Kidney epithelial cell (primary cell): ENCODE measurements at places on chromosomes 4 and X.

GRCh38 chr4:174118171-174118570 lies 165.3 kb downstream of the FBXO8 start:
- DNase-seq: no peak

DNA sequence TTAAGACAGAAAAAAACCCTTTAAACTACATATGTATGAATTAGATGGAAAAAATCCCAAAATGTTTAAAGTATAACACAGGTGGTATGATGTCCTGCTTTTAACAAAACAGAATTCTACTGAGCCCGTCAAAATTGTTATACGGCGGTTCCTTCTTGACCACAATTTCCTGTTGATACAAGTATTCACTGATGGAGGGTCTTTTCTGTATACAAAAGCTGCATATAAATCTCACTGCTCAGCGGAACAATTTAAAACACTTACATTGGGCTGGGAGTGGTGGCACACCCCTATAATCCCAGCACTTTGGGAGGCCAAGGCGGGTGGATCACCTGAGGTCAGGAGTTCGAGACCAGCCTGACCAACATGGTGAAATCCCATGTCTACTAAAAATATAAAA lies 62.4 kb downstream of the RPS6KA3 start:
- no peak for DNase-seq

DNA sequence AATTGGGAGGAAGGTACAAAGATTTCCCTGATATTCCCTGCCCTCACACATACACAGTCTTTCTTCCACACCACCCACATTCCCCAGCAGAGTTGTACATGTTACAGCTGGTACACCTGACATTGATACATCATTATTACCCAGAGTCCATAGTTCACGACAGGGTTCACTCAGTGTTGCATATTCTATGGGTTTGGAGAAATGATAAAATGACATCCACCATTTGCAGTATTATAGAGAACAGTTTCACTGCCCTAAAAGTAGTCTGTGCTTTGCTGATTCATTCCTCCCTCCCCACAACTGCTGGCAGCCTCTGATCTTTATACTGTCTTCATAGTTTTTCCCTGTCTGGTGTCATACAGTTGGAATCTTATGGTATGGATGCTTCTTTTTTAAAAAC lies 15.0 kb downstream of the AGA start:
- no peak for DNase-seq

GRCh38 chrX:154751669-154752271 lies 893 bp upstream of the GAB3 start:
- no peak for DNase-seq

GRCh38 chrX:3280706-3281105 lies 65.7 kb downstream of the MXRA5 start:
- DNase-seq: no peak

DNA sequence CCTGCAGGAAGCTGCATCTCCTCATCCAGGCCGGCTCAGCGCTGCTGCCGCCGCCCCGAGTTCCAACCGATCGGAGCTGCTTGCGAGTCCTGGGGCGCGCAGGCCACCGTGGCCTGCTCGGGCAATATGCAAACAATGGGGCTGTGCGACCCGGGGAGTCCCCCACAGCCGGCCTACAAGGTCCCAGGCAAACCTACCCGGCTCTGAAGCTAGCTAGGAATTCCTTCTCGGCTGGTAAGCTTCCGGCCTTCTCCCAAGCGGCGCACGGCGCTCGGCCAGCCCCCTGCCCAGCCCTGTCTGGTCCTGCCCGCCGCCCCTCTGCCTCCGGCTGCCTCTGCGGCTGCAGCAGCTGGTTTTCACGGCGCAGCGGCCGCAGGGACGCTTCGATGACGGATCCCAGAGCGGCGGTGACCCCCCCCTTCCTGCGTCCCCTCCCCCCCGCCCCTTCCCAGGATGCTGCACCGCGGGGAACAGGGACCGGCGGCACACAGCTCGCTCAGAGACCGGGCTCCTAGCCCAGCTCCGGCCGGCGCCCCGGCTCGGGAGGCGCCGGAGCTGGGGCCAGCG lies 59.4 kb downstream of the TSC22D3 start:
- no peak for DNase-seq

DNA sequence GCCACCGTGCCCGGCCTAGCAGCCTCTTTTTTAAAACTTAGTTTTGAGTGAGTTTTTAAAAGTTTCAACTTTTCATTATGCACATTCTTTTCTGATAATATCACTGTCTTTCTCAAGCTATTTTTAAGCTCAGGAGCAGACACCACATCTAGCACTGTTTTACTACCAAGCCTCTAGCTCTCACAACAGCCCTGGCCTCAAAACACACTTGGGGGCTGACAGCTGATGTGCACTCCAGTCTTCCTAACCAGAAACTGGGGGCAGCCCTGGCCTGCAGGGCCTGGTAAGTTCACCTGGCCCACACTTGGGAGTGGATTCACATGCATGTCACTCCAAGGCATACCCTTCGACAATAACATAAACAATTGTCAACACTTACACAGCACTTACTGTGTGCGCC lies 34.0 kb downstream of the CENPU start:
- DNase-seq: no peak

DNA sequence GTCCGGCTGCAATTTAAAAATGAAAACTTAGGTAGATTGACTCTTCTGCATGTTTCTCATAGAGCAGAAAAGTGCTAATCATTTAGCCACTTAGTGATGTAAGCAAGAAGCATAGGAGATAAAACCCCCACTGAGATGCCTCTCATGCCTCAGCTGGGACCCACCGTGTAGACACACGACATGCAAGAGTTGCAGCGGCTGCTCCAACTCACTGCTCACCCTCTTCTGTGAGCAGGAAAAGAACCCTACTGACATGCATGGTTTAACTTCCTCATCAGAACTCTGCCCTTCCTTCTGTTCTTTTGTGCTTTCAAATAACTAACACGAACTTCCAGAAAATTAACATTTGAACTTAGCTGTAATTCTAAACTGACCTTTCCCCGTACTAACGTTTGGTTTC lies 41.0 kb downstream of the MAP7D3 start:
- no peak for DNase-seq

DNA sequence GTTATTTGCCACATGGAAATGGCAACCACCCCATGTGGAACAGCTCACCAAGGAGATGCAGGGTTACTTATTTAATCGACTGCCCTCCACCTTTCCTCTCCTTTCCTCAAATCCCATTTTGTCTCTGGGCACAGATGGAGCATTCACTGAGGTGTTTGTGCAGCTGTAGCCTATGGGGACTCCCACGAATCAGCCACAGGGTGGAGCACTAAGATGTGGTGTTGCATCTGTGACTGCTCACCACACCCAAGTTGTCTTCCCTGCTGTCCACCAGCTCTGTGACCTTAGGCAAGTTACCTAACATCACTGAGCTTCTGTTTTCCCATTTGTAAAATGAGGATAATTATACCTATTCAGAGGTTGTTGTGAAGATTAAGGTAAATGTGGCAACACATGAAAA lies 252.4 kb upstream of the CPEB2 start:
- no peak for DNase-seq

DNA sequence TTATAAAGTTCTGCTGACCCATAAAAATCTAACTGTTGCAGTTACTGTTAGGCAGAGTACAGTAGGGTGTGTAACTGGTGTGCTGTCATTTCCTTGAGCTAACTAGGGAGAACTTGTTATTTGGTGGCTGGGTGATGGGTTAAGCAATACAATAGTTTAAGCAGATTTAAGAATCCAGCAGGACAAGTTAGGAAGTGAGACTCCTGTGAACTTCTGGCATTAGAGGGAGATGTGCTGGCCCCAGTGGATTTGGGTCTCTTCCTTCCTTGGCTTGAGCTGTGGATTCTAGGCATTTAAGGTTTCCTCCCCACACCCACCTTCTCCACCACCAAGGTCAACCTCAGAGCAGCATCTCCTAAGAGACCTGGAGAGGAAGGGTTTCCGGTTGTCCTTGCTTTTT lies 70.5 kb downstream of the CLCN5 start:
- no peak for DNase-seq

DNA sequence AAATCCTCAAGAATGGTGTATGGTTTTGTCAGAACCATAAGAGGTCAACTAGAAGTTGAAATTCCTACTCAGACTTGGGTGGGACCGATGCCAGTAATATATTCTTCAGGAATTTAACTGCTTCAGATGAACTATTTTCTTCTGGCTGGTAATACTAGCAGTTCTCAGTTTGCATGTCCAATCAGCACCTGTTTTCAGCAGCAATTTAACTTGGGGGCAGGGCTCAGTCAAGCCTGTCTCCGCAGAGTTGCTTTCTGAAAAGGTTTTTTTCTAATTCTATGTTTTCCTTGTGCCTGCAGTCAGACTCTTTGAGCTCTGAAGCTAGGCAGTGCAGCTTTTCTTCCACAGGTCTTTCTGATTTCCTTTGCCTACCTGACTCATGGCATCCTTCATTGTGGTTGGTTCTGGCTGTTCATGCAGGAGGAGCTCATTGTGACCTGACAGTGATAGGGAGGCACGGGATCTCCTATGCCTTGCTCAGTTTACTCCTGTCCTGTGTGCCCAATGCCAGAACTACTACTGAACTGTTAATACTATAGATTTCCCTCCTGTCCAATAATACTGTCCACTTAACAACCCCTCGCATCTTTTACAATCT lies 17.3 kb upstream of the FMR1 start:
- DNase-seq: no peak

GRCh38 chr4:101411926-101412325 lies 64.6 kb upstream of the PPP3CA start:
- no peak for DNase-seq

DNA sequence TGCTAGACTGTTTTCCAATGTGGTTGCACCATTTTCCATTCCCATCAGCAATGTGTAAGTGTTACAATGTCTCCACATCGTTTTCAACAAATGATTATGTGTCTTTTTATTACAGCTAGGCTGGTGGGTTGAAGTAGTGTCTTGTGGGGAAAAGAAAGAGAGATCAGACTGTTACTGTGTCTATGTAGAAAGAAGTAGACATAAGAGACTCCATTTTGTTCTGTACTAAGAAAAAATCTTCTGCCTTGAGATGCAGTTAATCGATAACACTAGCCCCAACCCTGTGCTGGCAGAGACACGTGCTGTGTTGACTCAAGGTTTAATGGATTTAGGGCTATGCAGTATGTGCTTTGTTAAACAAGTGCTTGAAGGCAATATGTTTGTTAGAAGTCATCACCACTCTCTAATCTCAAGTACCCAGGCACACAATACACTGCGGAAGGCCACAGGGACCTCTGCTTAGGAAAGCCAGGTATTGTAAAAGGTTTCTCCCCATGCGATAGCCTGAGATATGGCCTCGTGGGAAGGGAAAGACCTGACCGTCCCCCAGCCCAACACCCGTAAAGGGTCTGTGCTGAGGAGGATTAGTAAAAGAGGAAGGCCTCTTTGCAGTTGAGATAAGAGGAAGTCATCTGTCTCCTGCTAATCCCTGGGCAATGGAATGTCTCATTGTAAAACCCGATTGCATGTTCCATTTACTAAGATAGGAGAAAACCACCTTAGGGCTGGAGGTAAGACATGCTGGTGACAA lies 23.0 kb upstream of the UGT2B15 start:
- DNase-seq: no peak

GRCh38 chr4:162891788-162892707 lies 274.6 kb downstream of the NAF1 start:
- no peak for DNase-seq

DNA sequence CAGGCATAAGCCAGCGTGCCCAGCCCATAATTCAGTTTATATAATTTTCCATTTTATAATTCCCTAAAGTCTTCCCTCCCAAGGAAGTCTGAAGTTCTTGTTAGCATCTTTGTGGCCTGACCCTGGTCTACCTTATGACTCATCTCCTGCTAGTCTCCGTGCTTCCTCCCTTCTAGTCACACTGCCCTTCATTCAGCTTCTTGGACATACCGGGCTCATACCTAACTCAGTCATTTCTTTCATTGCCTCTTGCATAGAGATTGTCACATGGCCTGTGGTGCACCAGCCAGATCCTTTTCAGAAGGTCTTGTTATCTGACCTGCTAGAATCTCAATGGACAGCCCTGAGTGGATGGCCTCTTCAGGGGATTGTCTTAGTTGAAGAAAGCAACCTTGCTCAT lies 22.8 kb upstream of the MAML3 start:
- DNase-seq: no peak

- no peak for DNase-seq
These were observed 45.2 kb upstream of the CLCN4 start for GRCh38 chrX:10111364-10112148.

GRCh38 chr4:3491681-3492405 lies 28.7 kb downstream of the DOK7 start:
- peak; percentile 21 for DNase-seq

DNA sequence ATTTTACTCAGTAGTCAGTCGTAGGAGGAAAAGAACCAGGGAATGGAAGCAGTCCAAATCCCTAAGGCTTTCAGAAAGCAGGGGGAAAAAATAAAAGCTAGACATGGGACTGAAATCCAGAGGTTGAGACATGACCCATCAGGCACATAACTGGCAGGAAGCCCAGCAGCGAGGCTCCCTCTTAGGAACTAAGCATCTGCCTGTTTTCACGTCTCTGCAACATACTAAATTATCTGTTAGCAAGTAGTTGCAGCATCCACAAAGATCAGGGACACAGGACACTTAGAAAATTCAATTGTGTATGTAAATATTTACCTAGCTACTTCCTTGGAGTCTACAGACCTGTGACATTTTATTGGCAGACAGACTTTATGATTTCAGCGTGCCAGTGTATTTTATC lies 118.0 kb upstream of the EDNRA start:
- no peak for DNase-seq

DNA sequence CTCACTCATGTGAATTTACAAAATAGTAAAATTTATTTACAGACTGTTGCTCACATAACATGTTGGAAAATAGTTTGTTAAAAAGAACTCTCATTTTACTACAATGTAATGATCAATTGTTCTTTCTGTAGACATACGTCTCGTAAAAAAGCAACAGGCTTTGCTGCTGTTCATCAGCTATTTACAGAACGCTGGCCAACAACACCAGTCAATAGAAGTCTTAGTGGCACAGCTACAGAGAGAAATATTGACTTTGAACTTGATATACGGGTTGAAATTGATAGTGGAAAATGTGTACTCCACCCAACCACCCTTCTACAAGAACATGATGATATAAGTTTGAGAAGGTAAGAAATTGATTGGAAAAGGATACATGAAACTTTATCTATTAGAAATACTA lies 47.6 kb upstream of the ADAD1 start:
- DNase-seq: no peak

DNA sequence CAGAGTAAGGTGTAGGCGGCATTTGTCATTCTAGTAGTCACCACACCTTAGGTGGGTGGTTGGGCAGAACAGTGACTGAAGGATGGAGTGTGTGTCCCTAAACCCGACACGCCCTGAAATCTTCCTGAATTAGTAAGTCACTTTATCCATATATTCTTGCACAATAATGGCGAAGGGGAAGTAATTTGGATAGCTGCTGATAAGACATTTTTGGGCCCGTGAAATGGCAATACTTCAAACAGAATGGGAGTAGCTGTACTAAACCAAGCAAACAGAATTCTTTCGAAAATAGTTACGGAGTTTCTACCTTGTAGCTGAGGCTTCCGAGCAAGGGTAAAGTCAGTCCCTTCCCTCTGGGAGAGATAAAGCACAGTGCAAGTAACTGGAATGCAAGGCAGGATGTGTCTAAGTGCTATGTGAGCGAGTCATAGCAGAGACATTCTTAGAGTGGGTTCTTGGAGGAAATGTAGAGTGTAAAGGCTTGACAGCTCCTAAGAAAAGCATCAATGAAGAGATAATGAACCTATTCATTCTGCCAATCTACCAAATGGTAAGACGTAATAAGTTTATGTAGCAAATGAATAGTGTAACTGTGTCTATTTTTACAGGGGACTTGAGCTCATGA lies 72.8 kb downstream of the CLCN5 start:
- DNase-seq: peak; percentile 41
